ENCODE measurements at places on chromosomes 6 and 20. TPM values are rescaled to one million over a fixed set of nuclear protein-coding genes. Genes with fewer than 3 reads are reported as not detected.

DNA sequence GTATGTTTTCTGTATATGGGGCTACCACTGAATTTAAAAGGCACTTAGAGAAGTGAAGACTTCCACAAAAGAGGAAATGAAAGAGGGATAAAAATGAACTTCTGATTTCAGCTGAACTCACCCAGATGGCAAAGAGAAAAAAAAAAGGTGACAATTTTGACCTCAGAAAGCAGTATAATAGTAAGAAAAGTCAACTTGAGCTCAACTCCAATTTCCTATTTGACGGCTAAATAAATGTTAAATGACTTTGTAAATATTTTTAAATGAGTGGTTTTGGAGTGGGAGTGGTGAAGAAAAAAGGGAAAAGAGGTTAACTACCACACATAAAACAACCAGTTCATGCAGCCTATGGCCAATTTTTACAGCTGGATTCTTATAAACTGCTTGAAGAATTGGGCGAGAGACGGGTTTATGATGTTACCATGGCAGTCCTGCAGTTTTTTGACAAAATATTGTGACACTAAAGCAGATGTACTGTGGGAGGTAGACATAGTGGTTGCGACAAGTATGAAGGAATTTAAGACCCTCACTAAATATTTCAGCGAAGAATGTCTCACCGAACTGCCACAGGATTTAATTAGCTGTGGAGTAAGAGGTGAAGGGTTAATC, 49.8 kb upstream of the ADTRP start:
- DNase-seq: no peak

- no peak for DNase-seq
Observed at GRCh38 chr20:60359010-60359409, 400.8 kb downstream of the CDH26 start.

The MAN1A1 gene
- 68.5 TPM for total RNA-seq

DNA sequence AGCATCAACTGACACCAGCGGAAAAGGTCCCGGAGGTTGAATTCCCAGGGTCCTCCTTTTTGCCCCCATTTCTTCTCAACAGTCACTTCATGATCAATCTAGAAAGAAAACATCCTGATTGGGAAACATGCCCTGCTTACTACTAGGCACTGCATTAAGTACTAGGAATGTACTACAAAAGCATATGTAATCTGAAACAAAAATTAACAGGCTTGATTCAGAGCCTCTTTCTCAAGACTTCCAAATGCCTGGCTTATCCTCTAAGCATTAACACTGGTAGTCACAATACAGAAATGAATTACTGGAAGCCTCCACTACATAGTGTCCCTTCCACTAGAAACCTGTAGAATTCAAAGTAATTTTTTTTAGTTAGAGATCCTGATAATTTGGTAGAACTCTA, 84.5 kb upstream of the LYRM2 start:
- no peak for DNase-seq

DNA sequence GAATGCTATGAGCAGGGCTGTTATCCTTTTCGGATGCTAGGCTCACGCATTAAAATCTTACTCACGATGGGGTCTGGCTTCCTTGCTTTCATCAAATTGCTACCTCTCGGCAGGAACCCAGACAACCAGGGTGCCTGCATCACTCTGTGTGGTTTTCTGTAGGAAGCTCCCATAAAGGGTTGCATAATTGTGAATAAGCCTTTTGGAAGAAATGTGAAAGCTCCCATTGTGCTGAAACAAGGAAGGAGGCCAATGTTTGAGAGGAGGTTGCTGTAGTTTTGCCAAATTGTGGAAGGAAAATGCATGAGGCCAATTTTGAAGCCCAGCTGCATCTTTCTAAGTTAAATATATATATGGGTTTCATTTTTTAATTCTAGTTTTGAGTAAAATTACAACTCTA, 615.5 kb downstream of the C6orf118 start:
- DNase-seq: no peak

Measured in kidney (tissue), 22 donors.